ENCODE measurements at places on chromosomes 12 and 14. TPM values are rescaled to one million over a fixed set of nuclear protein-coding genes. Genes with fewer than 3 reads are reported as not detected.

Gene KRT77
- not detected for total RNA-seq

Gene LIN7A
- total RNA-seq = not detected

- no peak for DNase-seq
Observed at GRCh38 chr12:75742048-75742447, 230.6 kb upstream of the KRR1 start.

- DNase-seq = no peak
Observed at GRCh38 chr12:68587448-68587873, 23.2 kb upstream of the RAP1B start.

Gene SYT10
- not detected for total RNA-seq

- no peak for DNase-seq
Observed at GRCh38 chr14:50882932-50883826, 11.3 kb downstream of the ABHD12B start.

GRCh38 chr12:113022563-113023297, 33.8 kb upstream of the DTX1 start:
- DNase-seq = no peak

- no peak for DNase-seq
Observed at GRCh38 chr12:117125272-117125613, 26.0 kb upstream of the TESC start.

DNA sequence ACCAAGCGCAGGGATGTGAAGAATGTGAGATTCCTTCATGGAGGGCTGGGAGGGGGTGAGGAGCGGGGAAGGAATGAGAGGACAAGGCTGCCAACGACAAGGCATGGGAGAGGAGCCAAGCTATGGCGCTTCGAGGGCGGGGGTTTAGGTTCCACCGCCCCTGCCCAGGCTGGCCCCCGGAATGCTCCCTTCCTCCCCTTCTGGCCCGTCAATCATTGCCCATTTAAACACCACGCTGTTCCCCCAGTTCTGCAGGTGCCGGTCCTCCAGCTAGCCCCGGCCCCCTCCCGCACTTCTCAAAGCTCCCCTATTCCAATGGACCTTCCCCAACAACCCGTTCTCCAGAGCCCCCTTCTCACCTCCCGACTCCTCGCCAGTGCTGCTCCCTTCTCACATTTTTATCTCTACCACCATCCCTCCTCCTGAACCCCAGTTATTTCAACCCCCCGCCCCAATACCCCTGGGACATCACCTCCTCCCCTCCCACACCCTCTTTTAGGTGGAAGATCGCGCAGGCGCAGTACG, 428 bp downstream of the RNF41 start:
- DNase-seq = peak; percentile 58

Gene KERA
- not detected for total RNA-seq

DNA sequence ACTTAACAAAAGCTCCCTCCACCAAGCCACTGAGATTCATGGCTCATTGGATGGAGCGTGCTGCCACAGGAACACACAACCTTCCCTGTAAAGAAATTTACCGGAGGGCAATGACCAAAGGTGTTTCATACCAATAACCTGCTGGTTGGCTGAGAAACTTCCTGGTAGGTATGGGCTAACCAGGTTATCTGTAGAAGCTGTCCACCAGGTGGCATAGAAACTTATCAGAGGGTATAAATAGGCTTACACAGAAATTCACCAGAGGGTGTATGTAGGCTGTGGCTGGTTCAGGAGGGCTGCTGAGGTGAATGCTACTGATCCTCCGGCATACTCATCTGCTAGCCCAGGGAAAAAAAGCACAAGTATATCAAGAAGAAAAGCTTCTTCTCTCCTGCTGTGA, 27.1 kb upstream of the MTERF2 start:
- DNase-seq = peak; percentile 50

Measured in MCF 10A (cell line).